Activated T-cell treated with anti-CD3 and anti-CD28 coated beads, Interleukin-2, amount 50 U/mL, for 48 hours (primary cell): ENCODE measurements at places on chromosomes 1 and 21.

GRCh38 chr1:29105822-29106221 is 17.9 kb downstream of the TMEM200B start:
- DNase-seq = no peak

- no peak for DNase-seq
Observed at GRCh38 chr1:90204023-90204590, 209.2 kb downstream of the ZNF326 start.

- no peak for DNase-seq
Observed at GRCh38 chr1:172843444-172843843, 184.5 kb downstream of the FASLG start.

- DNase-seq = no peak
Observed at GRCh38 chr1:241677201-241677600, 25.1 kb downstream of the WDR64 start.

DNA sequence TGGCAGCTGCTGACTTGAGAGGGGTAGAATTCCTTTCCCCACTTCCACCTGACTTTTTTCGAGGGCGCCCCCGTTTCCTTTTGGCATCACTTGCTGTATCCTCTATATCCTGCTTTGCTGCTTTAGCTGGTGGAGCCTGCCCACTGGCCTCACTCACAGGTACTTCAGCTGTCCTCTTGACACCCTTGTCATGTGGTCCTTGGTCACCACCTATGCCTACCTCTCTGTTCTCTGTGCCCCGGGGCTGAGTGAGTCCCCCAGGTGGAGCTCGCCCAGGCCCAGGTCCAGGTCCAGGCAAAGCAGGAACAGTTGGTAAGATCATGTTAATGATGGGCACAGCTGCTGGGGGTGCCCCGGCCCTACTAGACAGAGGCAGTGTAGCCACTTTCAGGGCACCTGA is 4.5 kb downstream of the RFX5 start:
- DNase-seq = no peak

DNA sequence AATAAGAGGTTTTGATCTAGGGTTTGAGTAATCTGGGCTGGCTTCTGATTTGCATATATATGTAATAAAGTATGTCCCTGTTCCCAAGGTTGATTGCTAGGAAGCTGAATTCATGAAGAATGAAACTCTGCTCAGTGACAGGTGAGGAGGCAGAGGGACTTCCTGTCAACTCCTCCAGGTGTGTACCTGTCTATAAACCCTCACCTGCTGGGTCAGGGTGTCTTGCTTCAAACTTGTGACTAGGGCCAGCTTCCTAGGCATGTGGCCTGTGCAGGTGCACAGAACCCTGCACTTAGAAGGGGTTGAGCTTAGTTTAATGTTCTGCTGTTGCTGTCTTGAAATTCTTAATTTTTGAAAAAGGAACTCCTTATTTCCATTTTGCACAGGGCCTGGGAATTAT is 21.1 kb downstream of the OLFML3 start:
- no peak for DNase-seq

- DNase-seq = no peak
Observed at GRCh38 chr21:38504066-38504465, 5.8 kb upstream of the ERG start.

DNA sequence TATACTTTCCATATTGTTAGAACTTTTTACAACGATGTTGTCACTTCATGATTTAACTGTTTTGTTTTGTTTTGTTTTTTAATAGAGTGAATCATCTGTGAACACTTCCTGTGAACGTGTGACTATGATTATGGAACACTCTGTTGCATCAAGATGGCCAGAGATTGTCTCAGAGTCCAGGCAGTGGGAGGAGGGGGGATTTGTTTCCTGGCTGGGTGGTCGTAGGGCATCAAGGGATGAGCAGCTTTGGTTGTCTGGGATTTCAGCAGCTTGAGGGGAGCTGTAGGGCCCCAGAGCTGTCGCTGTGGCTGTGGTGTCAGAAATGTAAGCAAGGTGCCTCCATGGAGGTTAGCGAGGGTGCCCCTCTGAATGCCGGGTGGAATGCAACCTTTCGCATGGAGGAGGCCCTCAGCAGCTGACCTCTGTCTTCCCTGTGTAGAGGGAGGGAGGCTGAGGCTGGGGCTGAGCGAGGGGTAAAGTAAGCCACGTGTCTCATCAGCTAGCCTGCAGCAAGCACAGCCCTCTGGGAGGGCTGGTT is 21.4 kb downstream of the NEK2 start:
- DNase-seq = no peak

DNA sequence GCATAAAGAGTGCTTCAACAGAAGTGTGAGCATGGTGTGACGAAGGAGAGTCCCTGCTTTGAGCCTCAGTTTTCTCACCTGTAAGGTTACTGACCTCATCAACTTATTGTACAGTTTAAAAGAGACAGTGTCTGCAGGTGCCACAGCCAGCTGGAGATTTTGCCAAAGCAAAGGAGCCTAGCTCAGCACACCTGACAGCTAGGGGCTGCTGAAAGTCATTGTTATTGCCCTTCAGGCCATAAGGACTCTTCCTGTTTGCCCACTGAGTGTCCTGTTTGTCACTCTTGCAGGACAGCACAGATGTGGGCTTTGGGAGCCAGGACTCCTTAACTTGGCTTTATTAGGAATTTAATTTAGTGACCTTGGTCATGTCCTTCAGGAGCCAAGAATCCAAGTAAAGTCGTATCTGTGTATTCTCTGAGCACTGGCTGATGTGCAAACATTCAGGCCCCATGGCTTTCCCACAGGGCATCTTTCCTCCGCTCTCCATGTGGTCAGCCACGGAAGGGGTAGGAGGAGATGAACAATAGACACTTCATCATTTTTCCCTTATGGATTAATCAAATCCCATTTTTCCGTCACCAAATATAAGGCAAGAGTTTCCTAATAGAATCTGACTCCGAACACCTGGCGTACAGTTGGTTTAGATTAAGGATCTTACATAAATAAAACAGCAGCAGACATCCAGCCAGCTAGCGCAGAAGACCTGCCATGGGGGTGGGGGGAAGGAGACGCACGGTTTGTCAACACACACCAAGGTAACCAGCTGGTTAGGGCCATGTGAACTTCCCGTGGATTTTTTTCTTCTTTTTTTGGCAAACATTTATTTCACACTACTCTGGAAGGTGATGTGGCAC is 43.1 kb upstream of the KANK4 start:
- no peak for DNase-seq

GRCh38 chr1:164363980-164364379 is 195.0 kb upstream of the PBX1 start:
- DNase-seq = no peak

DNA sequence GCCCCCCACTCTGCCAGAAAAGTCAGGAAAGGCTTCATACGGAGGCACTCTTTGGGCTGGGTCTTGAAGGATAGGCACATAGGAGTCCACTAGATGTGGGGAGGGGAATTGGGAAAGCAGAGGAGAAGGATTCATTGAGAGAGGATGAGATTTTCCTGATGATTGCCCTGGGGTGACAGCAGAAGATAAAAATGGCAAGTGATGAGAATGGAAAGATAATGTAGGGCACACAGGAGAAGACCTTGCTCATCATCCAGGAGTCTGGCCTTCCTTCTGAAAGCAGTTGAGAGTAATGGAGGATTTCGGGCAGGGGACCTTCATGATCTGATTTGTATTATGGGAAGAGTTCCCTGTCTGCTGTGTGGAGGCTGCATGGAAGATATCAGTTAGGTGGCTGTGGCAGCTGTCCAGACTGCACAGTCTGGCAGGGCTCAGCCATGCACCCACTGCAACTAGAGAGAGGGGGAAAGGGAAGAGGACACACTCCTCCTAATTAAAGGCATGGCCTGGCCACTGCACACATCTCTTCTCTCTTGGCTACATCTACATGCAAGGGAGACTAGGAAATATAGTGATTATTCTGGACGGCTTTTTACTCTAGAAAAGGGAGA is 9.6 kb upstream of the FABP3 start:
- no peak for DNase-seq

- DNase-seq = no peak
Observed at GRCh38 chr21:33546086-33546485, 3.2 kb downstream of the SON start.
